Endothelial cell (in vitro differentiated cells): ENCODE measurements at places on chromosomes 4 and X. TPM values are rescaled to one million over a fixed set of nuclear protein-coding genes. Genes with fewer than 3 reads are reported as not detected.

The TSPAN6 gene
- 52.2 TPM for total RNA-seq

The TRMT2B gene
- total RNA-seq, result 12.2 TPM

The CTBP1 gene
- total RNA-seq, result 165 TPM

The LUZP4 gene
- total RNA-seq, result not detected

The DDIT4L gene
- 3.4 TPM for total RNA-seq

DNA sequence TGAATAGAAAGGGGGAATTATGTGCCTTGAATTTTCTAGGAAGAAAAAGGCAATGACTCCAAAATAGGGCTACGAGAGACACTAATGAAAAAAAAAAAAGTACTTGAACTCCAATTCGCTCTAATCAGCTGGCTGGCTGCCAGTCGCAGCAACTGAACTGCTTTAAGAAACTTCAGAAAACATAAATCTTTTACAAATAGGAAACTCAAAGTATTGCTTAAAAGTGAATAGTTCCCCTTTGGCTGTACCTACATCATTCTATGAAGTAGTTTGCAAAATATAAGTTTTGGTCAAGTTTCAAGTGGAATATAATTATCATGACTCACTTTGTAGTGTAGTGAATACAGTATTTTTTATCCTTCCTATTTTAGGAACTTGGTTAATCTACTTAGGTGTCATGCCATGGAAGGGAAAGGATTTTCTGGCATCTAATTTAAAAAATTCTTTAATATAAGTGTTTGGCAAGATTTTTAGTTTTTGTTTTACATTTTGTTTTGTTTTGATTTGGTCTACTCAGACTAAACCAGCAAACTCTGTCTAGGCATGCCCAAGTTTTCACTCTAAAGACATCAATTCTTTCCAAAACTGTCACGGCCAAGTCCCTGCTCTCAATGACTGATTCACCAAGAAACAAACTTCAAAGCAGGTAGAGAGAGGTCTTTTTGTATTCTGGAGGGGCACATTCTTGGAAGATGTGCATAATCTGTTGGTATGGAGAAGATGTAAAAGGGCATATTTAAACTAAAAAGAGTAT lies 382.4 kb upstream of the GALNT7 start:
- H3K36me3 ChIP-seq, result no peaks in the 10 kb centered on the region
- no peak for DNase-seq
- no peak overlapping the region for H3K4me3 ChIP-seq
- H3K4me1 ChIP-seq, result peaks cover 9% of the 10 kb centered on the region
- no peak overlapping the region for H3K27ac ChIP-seq

GRCh38 chr4:16118090-16118489 lies 34.3 kb upstream of the PROM1 start:
- H3K27ac ChIP-seq, result no peak overlapping the region
- peaks cover 6% of the 10 kb centered on the region for H3K4me1 ChIP-seq
- H3K36me3 ChIP-seq, result no peaks in the 10 kb centered on the region
- no peak for DNase-seq
- H3K27me3 ChIP-seq, result peaks cover 1% of the 10 kb centered on the region

DNA sequence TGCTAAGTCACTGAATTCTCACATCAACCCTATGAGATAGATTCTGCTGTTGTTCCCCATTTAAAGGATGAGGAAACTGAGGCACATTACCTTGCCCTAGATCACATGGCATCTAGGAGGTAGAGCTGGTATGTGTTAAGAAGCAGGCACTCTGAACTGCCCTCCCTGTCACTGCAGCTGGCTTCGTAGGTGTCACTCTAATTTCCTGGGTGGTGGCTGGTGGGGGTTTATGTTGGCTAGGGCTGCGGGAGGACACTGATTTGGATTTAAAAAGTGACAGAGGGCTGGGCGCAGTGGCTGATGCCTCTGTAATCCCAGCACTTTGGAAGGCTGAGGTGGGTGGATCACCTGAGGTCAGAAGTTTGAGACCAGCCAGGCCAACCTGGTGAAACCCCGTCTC lies 93.0 kb downstream of the ARHGAP10 start:
- H3K27ac ChIP-seq, result no peak overlapping the region
- no peak overlapping the region for H3K4me3 ChIP-seq
- peaks cover 11% of the 10 kb centered on the region for H3K4me1 ChIP-seq
- peaks cover 6% of the 10 kb centered on the region for H3K27me3 ChIP-seq

GRCh38 chr4:119315036-119315435 lies 6.9 kb downstream of the FABP2 start:
- no peak overlapping the region for H3K27ac ChIP-seq
- H3K27me3 ChIP-seq, result no peaks in the 10 kb centered on the region
- H3K36me3 ChIP-seq, result no peaks in the 10 kb centered on the region

DNA sequence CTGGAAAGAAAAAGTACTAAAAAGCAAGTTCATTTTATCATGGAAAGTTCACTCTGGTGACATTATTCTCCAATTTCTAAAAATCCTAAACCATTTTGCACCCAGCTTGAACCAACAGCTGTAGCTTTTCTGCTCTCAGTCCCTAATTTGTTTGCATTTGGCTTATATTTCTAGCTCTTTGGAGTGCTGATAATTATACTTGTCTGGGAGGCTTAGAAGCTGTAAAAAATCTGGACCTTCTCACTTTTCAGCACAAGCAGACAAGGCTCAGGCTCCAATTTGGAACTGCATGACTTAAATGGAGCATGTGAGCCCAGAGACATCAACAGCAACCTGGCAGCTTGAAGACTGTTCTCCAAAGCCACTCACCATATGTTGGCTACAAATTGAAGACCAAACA lies 170.9 kb upstream of the PCDH18 start:
- no peaks in the 10 kb centered on the region for H3K36me3 ChIP-seq
- no peak overlapping the region for H3K27ac ChIP-seq
- no peaks in the 10 kb centered on the region for H3K27me3 ChIP-seq
- H3K4me1 ChIP-seq, result no peaks in the 10 kb centered on the region

- no peak overlapping the region for H3K4me3 ChIP-seq
- no peak overlapping the region for H3K27ac ChIP-seq
- DNase-seq, result no peak
Measured at GRCh38 chr4:152965611-152966010, 29.5 kb downstream of the FHDC1 start.

DNA sequence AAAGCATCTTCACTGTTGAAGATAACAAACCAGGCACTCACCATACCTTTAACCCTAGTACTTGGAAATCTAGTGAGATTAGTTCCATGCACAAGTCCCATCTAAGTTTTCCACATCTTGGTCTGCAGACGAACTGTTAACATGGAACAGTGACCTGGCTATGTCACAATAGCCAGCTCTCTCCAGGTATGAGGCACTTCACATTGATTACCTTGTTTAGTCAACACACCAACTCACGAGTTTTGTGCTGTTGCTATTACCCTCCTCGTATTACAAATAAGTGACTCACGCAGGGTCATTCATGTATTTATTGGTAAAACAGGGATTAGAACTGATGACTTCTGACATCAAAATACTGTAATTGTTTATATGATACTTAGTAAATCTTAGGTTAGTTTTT lies 36.4 kb upstream of the FRAS1 start:
- no peaks in the 10 kb centered on the region for H3K4me1 ChIP-seq
- no peak overlapping the region for H3K27ac ChIP-seq
- no peak overlapping the region for H3K4me3 ChIP-seq

DNA sequence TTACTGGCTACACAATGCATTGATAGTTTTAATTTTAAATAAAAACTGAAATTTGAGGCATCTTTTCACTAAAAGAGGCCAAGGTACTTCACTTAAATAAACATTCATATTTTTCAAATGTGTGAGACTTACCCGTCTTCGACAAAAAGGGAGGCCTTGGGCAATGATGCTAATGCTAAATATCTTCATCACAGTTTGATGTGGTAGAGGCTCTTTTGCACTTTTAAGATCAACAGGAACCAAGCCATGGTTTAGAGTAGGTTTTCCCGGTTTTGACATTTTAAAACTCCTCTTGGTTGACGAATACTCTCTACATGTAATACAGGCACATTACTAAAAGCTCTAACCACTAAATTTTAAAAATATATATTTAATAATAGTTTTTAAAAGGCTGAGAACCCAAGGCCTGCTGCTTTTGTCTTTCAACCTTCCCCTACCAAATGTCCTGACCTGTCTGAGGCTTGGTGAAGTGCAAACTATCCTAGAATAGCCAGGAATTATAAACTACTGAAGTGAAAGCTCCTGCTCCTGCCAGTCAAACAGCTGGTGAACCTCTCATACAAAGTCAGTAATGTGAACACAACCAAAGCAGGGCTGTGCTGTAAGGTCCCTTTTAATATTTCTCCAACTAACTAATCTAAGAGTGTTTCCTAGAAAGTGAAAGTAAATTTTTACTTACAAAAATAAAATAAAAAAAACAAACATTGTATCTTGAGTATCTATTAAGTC lies 153.7 kb downstream of the FBXW7 start:
- H3K4me1 ChIP-seq, result no peaks in the 10 kb centered on the region
- no peak overlapping the region for H3K4me3 ChIP-seq
- no peaks in the 10 kb centered on the region for H3K36me3 ChIP-seq
- no peak for DNase-seq
- H3K27me3 ChIP-seq, result no peaks in the 10 kb centered on the region
